ENCODE measurements at places on chromosomes 3 and 15.

GRCh38 chr3:48702320-48702920 lies 14.6 kb downstream of the IP6K2 start:
- DNase-seq: no peak

DNA sequence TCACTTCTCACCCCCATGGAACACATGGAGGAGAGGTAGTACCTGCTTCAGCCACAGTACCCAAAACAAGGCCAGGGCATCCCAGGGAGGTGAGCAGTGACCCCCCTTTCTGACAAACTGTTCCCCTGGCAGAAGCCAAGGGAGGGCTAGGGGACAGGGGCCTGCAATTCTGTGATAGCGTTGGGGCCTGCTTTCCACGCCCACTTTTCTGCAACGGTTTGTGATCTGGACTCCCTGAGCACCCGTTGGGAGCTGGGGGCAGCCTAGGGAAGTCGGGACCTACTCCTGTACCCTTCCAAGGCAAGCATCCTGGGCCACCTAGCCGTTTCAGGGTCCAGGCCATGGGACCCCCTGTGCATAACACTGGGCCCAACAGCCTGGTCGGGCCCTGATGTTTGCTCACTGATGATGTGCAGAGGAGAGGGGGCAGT lies 996 bp upstream of the DNAJA4 start:
- DNase-seq: no peak

- no peak for DNase-seq
These were observed 196.2 kb upstream of the MRPL3 start for GRCh38 chr3:131699001-131699400.

DNA sequence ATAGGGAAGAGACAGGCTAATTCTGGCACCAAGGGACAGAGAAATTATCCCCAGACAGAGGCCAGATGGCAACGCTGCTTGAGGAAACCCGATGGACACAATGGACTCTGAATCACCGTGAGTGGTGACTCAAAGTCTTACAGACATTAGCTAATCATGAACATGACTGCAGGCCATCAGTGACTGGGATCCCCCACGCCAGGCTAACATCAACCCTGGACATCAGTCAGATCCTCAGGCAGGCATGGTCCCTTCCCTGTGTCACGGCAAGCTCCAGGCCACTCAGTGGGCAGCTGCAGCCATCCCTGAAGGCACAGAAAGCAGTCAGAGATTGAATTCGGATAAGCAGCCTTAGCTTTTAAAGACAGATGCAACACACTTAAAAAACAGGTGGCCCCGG lies 23.8 kb upstream of the OXTR start:
- no peak for DNase-seq

DNA sequence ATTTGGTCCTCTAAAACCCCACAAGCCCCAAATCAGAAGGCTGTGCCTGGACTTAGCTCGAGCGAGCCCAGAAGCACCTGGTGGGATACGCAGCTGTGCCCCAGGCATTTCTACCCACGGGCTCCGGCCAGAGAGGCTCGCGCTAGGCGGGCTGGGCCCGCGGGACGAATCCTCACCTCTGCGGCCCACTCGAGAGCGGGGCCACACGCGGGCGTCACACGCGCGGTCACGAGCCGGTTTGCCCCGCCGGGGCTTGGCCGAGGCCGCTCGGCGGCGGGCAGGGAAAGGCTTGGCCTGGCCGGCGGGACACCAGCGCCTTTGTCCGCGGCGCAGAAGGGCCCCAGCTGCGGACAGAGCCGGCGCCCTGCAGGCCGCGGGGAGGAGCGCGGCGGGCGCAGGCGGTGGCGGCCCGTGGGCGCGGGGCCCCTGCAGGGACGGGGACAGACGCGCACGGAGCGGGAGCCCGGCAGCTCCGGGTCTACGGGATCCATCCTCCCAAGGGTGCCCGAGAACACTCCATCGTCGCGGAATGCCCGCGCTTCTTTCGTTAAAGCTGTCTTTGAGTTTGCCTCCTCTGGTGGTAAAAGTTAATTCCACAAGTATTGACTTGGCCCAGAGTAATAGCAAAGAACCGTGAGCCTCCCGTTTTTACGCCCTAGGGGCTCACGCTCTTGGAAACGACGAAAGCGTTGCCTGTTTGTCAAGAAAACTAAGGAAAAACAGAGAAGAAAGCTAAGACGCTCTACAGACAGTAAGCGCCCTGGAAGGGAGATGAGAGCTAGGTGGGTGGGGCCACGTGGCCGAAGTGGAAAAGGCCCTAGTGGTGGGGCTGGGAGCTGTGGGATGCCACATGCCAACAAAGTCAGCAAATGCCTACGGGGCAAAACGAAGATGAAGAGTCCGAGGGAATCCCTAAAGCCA lies 26.4 kb downstream of the TYRO3 start:
- peak; percentile 86 for DNase-seq

DNA sequence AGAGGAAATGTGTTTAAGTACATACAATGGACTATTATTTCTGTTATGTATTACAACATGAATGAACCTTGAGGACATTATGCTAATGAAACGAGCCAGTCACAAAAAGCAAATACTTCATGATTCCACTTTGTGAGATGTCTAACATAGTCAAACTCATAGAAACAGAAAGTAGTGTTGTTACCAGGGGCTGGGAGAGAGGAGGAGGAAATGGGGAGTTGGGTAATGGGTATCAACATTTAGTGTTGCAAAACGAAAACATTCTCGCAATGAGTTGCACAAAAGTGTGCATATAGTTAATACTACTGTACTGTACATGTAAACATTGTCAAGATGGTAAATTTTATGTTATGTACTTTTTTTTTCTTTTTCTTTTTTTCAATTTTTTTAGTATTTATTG lies 194.3 kb downstream of the IL5RA start:
- peak; percentile 4 for DNase-seq

DNA sequence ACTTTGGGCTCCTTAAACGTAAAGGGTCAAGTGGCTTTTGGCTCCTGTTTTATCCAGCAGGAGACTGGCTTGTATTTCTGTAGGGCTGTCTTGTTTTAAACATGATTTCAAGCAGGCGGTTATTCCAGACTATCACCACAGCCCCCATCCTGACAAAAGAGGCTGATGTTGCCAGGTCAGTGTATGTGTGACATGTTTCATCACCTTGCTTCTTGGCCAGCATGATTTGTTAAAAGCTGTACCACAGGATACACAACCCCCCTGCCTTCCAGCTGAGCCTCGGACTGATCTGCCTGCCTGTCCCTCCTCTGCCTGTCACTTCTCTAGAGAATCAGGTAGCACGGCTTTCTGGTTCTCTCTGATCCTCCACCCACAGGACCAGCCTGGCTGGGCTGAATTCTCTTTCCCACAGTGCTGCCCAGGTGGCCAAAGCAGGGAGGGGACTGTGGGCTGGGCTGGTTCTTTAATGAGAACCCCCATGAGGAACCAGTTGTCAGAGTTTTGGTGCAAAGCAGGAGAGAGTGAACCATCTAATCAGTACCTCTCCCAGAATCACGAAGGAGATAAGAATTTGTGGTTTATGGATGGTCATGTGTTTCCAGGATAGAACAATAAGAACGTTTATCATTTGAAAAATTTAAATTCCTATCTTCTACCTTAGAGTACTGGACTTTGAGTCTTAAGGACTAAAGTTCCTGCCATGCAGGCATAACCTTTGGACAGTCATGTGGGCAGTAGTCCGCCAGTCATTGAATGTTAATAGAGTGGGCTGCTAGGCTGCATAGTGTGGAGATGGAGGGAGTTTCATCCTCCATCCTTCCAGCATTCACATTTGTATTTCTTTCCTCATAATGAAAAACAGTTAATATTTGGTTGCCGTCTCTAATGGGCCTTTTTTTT lies 8.8 kb downstream of the ABHD6 start:
- DNase-seq: no peak

- DNase-seq: no peak
These were observed 37.0 kb downstream of the PPARG start for GRCh38 chr3:12325586-12326515.
